Bone marrow (tissue), 2 donors: ENCODE measurements at places on chromosomes 1 and 21.
A peak's percentile ranks its signal among the peaks of the same experiment; 100 is the strongest.

DNA sequence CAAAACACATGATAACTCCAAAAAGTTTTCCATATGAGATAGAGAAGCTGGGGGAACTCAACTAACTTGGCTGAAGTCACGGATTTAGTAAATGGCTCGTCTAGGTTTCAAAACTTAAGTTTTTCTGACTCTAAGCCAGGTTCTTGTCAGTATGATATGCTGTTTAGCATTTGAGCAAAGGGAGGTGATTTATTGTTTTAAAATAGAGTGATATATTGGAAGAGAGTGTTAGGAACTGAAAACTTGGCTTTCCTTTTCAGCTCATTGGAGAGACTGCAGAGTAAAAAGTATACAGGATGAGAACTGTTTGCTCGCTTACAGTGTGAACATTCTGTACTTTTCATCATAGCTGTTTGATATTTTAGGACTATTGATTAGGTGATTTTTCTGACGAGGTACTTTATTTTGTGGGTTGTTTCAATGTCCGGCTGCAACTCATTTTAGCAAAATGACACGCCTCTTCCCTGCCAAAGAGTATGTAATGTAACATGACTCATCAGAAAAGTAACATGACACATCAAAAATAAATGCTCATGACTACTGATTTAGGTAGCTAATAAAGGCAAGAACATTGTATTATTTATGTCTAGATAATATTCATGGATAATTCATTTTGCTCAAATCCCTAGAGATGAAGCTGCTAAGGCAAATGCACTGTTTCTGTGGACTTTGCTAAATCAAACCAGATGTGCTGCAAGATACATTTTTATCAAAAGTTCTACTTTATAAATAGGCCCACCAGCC, 355.1 kb downstream of the GPATCH2 start:
- no peak for DNase-seq

GRCh38 chr1:61241411-61241838, 159.1 kb downstream of the NFIA start:
- no peak for DNase-seq

DNA sequence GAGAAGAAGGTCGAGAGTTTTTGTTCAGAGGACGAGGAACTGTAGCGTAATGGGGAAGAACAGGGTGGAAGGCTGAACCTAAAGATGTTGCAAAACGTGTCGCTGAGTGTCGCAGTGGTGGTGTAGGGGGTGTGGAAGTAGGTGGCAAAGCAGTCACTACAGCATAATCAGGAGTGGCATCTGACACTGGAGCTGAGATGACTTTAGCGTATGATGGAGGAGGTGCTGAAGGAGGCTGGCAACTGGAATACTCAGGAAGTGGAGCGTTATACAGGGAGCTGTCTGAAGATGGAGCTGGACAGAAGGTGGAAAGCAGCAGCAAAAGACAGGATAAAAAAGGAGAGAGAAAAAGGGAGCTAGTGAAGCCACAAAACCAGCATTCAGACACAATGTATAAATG, 89.9 kb upstream of the LBR start:
- DNase-seq = no peak

DNA sequence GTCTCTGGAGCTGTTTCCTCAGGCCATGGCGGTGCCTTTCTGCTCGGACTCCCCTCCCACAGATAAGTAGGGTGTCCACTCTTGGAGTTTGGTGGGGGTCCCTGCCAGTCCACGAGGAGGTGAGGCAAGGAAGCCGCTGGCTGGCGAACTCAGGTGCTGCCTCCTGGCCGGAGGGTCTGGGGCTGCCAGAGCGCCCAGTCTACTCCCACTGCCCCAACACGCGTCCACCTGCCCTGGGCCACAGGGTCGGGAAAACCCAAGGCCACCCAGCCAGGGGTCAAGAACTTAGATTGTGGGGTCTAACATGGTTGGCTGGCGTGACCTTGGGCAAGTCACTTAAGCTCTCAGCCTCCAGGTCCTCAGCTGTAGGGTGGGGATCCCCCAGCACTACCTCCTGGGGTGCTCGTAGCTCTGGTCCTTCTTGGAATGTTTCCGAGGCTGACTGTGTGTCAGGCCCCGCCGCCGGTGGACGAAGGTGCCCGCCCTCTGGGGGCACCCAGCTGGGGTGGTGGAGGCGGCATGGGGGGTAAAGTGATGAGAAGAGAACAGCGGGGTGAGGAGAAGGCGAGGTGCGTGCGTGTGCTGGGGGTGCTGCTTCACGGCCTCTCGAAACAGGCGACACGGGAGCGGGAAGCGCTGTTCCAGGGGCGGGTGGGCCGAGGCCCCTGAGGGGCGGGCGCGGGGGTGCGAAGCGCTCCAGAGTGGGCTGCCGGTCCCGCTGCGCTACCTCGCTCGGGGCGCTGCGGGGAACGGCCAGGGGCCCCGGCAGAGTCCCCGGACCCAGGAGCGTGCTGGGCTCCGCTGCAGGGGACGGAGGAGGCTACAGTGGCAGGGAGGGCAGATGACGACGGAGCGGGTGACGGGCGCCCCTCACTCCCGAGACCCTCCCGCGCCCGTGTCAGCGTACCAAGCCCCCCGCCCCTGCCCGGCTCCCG, 1.2 kb downstream of the SH2D5 start:
- DNase-seq = no peak

GRCh38 chr1:43556782-43557181, 26.1 kb downstream of the PTPRF start:
- DNase-seq = no peak

GRCh38 chr1:108858230-108858950, 1.5 kb upstream of the AKNAD1 start:
- no peak for DNase-seq

GRCh38 chr1:62424411-62424810, 12.4 kb upstream of the USP1 start:
- DNase-seq = no peak

GRCh38 chr1:169309178-169310166, 58.1 kb downstream of the NME7 start:
- no peak for DNase-seq

- DNase-seq = no peak
Measured at GRCh38 chr1:115069659-115070308, 19.5 kb downstream of the TSPAN2 start.

- DNase-seq = no peak
Measured at GRCh38 chr1:76580206-76580605, 287.1 kb upstream of the ST6GALNAC5 start.

DNA sequence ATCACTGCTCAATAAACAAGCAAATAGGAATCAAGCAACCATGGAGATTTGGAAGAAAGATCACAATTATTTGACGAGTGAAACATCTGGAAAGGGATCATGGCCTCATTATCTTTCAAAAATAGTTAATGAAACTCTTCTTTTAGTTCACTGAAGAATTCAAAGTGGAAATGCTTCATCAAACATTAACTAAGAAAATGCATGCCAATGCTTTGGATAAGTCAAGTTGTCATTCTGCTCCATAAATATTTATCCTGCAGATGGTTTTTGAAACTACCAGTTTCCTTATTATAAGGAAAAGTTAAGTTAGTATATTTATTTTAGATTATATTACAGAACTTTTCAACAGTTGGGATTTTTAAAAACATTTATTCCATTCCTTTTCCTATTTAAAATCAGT, 206.5 kb upstream of the ADGRL2 start:
- no peak for DNase-seq

- no peak for DNase-seq
Measured at GRCh38 chr1:87208931-87209330, 119.7 kb upstream of the LMO4 start.

GRCh38 chr1:191260056-191260455, 782.4 kb upstream of the BRINP3 start:
- DNase-seq = no peak

DNA sequence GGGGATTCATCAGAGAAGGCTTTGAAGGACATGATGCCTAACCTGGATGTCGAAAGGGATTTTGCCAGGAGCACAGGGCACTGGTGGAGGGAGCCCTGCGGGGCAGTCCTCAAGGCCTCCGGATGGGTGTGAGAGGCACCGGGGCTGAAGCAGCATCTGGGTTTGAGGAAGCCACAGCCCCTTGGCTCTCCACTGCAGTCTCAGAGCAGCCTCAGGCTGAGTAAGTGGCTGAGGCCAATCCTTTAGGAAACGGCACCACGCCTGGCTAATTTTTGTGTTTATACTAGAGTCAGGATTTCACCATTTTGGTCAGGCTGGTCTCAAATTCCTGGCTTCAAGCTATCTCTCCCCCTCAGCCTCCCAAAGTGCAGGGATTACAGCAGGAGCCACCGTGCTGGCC, 12.0 kb downstream of the ERVH48-1 start:
- DNase-seq = no peak

GRCh38 chr1:157189096-157189495, 50.9 kb upstream of the ETV3 start:
- no peak for DNase-seq

GRCh38 chr1:84433258-84434080, 35.2 kb downstream of the DNASE2B start:
- DNase-seq = no peak

- DNase-seq = no peak
Measured at GRCh38 chr1:117365350-117366176, 1.7 kb upstream of the MAN1A2 start.

DNA sequence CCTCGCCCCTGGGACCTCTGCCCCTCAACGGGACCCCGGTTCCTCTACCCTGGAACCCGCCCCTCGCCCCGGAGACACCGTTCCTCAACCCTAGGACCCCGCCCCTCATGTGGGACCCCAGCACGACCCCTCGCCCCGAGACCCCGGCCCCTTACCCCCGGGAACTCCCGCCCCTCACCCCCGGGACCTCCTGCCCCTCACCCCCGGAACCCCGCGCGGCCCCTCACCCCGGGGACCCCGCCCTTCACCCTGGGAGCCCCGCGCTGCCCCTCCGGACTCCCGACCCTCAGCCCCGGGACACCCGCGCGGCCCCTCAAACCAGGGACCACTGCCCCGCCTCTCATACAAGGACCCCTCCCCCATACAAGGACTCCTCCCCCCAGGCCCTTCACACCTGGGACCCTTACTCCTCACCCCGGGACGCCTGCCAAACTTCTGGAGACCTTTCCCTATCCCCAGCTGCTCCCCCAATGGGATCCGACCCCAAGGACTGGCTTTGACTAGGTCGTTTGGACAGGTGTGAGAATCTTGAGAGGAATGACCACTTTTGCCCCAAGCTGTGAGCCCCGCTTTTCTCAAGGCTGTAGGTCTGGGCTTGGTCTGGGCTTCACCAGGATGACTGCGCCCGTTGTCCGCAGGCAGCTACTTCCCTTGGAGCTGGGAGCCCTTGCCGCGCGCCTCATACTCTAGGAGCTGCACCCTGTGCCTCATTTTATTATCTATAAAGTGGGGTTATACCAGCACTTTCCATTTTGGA, 843 bp downstream of the DIP2A start:
- DNase-seq = no peak

- peak; percentile 57 for DNase-seq
Measured at GRCh38 chr21:31604591-31605190, 54.8 kb upstream of the SOD1 start.

GRCh38 chr1:208950206-208950605, 633.3 kb upstream of the CAMK1G start:
- no peak for DNase-seq

- no peak for DNase-seq
Measured at GRCh38 chr1:5944843-5945167, 47.4 kb downstream of the NPHP4 start.

DNA sequence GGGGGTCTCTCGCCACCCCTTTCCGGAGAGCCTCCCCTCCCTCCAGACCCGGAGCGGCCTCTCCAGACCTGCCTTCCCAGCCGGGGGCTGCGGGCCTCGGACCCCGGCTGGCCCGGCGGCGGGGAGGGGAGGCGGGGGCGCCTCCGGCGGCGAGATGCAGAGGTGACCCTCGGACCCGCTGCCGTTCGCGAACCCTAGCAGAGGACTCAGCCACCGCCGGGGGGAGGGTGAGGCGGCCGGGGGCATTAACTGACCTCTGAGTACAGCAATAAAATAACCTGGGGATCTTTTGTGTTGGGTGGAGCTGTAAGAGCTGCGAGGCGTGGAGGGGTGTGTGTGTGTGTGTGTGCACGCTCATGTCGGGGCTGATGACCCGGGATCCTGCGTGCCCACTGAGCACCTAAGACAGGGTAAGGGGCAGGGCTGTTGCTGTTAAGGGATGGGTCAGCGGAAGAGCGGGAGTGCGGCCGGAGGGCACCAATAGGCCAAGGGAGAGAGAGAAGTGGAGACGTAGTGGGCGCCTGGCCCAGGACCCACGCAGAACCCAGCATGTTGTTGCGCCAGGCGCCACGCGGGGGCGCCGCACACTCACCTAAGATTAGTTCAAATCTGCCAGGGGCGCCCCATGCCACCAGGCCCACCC, 6.3 kb downstream of the HAPLN2 start:
- peak; percentile 53 for DNase-seq

DNA sequence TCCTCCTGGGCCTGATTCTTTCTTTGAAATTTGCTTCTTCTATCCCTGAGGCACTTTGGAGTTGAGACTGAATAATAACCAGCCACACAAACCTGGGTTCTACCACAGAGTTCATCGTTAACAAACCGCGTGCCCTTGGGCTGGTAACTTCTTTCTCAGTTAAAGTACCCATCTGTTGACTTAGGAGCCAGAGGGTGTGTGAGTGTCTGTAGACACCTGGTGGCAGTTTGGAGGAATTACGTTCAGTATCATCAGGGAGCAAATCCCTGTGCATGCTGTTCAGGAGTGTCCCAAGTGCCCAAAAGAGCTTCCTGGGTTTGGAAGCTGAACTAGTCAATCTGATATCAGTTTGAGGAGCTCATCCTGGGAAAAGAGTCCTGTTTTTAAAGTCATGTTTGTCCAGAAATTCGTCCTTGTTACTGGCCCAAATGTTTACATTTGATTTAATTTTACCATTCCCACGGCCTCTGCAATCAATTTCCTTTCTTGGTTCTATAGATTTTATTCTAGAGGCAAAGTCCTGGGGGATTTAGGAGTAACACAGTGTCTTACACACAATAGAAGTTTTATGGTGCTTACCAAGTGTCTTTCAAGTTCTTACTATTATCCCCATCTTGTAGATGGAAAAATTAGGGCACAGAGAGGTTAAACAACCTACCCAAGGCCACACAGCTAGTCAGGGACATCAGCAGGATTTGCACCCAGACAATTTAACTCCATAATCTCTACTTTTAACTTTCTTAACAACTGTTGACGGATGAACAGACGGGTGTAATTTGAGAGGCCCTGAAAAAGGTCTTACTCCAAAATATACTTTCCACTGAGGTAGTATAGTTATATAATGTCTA, 26.7 kb upstream of the RPTN start:
- no peak for DNase-seq

GRCh38 chr1:72837781-72838180, 555.4 kb upstream of the NEGR1 start:
- DNase-seq = no peak

GRCh38 chr1:193951984-193952383, 765.6 kb upstream of the B3GALT2 start:
- no peak for DNase-seq

- DNase-seq = no peak
Measured at GRCh38 chr1:67468066-67468718, 38.0 kb upstream of the SERBP1 start.

DNA sequence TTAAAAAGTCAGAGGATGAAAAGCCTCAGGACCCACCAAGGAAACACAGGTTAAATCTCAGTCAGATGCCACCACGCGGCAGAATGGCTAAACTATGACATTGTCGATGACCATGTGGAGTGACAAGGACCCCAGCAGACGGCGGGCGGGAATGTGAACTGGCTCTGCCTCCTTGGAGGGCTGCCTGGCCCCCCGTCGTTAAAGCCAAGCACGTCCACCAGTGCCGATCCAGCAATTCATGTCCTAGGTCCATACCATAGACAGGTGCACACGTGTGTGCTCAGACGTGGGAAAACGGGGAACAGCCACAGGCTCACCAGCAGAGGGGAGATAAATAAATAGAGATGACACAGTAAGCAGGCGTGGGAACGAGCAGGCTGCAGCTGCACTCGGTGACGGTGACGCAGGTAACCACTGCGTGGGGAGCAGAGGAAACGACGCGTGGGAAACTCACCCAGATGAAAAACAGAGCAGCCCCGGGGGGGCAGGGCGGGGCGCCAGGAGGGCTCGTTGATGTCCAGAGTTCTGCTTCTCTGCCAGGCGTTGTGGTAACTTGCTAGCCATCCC, 28.3 kb upstream of the PCBP3 start:
- no peak for DNase-seq
